ENCODE measurements at places on chromosomes 11 and 22.

DNA sequence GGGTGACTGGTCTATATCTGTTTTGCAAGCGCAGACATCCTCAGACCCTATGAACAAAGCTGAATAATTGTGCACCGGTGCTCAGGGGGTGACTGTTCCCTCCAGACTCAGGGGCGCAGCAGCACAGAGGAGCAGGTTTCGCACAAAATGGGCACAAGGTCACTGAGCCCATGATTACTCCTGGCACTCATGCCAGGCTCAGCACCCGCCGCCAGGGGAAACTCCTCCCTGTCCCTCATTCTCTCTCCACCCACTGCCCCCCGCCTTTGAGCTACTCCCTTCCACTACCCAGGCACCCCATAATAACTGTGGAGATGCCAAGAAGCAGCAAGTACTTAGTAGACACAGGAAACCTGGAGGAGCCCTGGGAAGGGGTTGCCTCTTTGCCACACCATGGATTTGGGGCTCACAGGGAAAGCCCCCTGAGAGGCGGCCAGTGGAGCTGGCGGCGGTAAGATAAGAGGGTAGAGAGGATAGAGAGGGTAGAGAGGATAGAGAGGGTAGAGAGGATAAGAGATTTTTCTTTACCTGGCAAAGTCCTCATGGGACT is 198.8 kb downstream of the CTTN start:
- no peak for DNase-seq

- DNase-seq: no peak
Observed at GRCh38 chr22:48757985-48758561, 1069.6 kb downstream of the BRD1 start.

DNA sequence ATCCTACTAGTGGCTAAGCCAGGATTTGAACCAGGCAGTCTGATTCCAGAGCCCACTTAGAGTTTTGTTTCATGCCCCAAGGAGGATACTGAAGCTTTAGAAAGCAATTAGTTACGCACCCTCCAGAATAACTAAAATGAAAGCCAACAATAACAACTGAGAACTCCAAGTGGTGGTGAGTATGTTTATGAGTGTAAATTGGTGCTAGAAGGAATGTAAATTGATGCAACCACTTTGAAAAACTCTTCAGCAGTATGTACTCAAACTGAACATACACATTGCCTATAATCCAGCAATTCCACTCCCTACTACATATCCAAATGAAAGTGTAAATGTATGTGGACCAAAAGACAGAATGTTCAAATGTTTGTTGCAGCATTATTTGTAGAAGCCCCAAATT is 6.7 kb upstream of the ARL14EP start:
- no peak for DNase-seq

DNA sequence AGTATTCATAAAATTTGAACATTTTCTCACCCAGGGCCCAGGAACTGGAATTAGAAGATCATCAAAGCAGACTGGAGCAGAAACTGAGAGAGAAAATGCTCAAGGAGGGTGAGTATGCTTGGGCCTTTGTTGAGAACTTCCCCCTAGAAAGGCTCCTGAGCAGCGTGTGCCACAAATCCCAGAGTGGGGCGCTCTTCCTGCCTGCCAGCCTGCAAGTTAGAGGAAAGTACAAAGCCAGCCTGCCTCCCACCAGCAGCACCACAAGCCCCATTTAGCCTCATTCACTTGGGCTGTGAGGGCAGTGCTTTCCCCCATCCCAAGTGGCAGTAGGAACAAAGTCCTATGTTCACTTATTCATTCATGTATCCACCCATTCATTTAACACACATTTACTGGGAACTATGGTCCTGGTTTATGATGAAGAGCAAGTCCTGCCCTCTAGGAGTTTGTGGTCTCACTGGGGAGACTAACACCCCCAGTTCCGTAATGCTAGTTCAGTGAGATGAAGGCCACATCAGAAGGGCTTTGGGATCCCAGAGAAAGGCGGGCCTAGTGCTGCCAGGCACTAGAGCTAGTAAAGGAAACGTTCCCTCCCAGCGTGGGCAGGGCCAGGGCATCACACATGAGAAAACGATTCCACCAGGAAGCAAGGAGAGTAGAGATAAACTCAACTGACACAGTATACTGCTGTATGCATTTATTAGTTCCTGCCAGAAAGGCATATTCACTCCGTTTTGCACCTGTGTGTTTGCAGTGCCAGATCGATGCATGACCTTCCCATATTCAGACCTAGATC is 22.4 kb upstream of the PARVA start:
- no peak for DNase-seq

DNA sequence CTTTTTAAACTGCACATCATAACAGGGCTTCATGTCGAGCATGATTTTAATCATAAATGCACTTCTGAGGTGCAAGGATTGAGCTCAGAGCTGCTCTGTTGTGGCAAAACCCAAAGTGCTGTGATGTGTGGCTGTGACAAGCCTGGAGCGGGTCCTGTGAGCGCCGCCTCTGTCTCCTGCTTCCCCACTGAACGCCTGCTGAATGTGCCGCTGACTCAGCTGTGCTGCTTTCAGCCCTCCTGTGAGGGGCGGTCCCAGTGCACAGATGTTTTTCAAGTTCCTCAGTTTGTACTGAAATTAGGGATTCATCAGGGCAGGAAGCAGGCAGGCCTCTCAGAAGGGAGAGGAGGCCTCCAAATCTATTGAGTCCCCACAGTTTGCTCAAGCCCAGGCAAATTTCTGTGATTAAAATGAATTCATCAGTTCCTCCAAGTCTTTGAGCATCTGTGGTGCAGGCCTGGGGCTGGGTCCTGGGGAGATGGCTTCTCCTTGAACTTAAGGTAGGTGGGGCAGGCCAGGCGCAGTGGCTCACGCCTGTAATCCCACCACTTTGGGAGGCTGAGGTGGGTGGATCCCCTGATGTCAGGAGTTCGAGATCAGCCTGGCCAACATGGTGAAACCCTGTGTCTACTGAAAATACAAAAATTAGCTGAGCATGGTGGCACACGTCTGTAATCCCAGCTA is 3.0 kb upstream of the GTSE1 start:
- DNase-seq: no peak

- DNase-seq: no peak
Observed at GRCh38 chr22:31814942-31815341, 61.1 kb downstream of the DEPDC5 start.

DNA sequence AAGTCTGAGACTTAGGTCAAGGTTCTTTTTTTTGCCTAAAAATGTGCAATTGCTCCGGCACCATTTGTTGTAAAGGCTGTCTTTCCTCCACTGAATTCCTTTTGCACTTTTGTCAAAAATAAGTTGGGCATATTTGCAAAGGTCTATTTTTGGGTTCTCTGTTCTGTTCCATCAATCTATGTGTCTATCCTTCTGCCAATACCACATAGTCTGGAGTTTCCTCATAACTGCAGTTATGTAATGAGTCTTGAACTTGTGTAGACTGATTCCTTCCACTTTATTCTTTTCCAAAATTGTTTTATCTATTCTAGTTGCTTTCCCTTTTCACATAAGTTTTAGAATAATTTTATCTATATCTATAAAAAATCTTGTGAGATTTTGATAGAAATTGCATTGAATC is 6.7 kb downstream of the KCNJ5 start:
- no peak for DNase-seq

DNA sequence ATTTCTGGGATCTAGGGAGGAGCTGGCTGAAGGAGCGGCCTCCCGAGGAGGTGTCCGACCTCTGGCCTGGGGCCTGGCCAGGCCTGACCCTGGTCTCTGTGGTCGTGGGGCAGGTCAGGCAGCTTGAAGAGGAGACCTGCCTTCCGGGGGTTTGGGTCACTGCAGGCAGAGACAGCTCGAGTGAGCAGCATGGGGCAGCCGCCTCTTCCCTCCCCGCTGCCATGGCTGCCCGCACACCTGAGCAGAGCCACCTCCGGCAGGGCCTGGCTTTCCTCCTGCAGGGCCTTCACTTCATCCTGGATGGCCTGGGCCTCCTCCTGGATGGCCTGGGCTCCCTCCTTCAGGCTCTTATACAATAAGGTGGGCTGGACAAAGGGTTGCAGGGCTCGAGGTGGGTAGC is 8.0 kb upstream of the NAALADL1 start:
- DNase-seq: no peak

GRCh38 chr11:134413826-134414731 is 2.0 kb upstream of the B3GAT1 start:
- no peak for DNase-seq

- DNase-seq: no peak
Observed at GRCh38 chr22:17872471-17872870, 98.2 kb upstream of the BID start.

- no peak for DNase-seq
Observed at GRCh38 chr11:2989551-2989950, 2.6 kb downstream of the NAP1L4 start.

DNA sequence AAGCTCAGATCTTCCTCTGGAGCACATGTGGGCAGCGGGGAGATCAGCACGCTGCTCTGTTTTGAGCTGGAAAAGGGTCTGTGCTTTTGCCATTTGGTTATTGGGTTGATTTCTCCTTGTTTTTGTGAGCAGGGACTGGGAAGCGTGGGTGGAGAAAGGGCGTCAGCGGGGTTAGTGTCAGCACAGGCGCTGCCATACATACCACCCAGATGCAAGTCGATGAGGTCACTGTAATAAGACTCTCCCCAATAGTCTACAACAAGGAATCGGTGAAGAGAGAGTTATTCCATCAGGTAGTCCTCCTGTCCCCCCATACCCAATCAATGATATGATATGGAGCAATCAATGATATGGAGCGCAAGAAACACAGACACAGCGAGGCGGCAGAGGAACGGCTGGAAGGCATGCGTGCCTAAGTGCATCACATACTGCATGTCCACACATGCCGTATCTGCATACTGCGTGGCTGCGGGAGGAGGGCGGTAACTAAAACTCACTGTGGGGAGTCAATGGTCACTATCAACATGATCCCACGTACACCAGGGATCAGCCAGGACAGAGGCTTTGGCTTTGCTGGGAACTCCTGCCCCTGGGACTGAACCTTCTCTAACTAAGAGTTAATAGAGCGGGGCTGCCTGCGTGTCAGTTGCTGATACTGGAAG is 29.5 kb upstream of the BID start:
- no peak for DNase-seq

- no peak for DNase-seq
Observed at GRCh38 chr11:123306531-123306930, 111.5 kb upstream of the CLMP start.

DNA sequence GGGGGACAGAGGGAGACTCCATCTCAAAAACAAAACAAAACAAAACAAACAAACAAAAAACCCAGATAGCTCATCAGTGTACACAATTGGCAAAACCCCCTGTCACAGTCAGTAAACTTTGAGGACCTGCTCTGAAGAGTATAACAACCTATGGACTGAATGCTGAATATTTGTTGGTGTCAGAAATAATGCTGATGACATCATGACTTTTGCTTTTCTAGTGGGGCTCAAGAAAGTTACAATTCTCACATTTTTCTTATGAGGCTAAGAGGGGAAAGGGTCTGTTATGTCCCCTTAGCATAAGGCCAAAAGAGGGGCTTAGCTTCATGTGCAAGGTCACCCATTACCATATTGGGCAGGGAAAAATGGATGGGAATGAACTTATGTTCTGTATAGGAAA is 207.4 kb downstream of the NELL1 start:
- DNase-seq: no peak

DNA sequence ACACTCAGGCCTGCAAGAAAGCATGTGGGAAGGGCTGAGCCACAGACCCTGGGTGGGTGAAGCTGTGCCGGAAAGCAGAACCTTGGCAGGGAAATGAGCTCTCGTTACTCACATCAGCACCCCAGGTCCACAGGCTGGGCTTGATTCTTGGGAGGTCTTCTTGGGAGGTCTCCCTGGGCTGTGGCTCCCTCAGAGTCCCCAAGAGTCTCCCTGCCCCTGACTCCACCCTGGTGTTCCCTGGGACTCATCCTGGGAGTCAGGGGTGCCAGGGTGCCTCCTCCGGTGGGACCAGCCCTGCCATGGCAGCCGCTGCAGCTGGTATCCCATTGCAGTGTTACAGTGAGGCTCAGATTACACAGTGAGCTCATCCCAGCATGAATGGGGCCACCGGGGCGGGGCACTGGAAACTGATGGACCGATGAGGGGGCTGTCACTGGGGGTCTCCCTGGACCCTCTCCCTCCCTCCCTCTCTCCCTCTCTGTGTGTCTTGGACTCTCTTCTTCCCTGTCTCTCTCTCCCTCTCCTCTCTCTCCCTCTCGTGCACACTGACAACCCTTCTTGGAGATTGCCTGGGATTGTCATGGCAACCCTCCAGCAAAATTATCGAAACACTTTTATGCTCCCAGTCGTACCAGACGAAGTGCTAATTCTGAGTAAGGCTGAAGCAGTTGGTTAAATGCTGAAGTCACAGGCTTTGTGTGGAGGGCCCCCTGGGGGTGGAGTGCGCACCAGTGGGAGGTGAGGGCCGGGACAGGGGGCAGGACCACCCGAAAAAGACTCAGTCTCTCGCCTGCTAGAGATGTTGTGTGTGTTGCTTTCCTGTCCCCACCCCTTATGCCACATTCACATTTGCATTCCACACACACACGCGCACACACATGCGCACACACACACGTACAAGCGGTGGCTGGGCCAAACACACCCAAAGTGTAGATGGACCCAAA is 8.6 kb upstream of the C11orf96 start:
- no peak for DNase-seq

DNA sequence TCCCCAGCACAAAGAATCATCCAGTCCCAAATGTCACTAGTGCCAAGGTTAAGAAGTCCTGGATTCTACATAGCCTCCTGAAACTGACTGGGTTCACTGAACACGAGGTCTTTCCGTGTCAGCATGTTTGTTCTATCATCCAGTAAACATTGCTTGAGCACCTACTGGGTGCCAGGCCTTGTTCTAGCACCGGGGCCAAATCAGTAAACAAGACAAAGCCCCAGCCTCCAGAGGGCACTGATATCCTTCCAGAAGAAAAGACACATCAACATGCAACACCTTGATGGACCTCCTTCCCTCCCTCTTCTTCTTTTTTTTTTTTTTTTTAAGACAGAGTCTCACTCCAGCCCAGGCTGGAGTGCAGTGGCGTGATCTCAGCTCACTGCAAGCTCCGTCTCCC is 26.9 kb downstream of the TPST2 start:
- DNase-seq: no peak

DNA sequence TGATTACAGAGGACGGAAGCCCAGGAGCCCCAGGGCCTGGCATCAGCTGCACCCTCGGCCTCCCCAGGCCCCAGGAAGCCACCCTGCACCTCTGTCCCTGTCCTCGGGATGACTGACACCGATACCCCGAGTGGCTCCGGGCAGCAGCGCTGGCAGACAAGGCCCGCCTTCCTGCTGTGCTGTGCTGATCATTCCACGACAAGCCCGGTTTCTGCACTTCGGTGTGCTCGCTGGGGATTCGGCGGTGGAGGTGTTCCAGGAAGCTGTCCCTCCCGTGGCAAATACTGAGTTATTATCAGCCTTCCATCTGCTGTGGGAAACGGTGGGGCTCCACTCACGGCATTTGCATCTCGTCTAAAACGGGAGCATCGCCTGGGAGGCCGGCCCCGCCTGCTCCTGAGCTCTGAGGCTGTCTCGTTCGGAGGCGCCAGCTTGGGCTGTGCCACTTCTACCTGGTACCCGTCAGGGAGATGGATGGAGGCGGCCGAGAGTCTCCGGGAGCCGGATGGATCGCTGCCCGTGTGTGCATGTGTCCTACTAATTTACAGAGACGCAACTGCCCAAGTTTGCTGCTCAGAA is 506.1 kb downstream of the BRD1 start:
- no peak for DNase-seq

All from NCI-H1417 treated with DMSO at 0.1 percent for 48 hours (cell line).